ENCODE measurements at places on chromosomes 7 and 10.

DNA sequence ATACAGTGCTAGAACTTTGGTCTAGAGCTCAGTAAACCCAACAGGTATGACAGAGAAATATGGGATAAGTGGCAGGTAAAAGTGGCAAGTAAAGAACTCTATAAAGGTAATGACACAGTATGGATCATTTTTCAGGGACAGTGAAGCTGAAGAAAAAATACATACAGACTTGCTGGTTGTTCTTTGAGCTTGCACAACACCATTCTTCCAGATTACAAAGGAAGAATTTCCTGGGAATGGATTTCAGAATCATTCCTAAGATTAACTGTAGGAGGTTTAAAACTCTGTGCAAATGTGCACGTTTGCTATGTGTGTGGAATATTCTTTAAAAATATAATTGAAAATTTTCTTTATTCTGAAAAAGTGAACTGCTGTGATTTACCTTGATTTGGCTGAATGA is 36.0 kb downstream of the PHF14 start:
- DNase-seq: no peak

GRCh38 chr10:128632694-128633093 is 506.5 kb upstream of the MKI67 start:
- no peak for DNase-seq

DNA sequence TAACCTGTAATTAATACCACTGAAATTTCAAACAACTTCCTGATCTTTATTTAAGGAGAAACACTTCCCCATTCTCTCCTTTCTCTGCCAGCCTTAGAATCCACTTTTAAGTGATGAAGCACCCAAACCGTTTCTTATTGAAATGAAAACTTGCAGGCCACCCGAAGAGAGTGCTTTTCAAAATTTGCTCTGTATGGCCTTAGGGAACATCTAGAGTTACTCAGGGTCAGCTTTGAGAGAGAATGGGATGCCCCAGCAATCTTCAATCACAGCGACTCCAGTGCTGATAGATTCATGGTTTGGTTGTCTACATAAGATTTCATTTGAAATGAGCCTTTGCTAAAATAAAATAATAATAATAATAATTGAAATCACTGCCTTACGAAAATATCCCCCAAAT is 323.1 kb downstream of the PCLO start:
- DNase-seq: no peak

DNA sequence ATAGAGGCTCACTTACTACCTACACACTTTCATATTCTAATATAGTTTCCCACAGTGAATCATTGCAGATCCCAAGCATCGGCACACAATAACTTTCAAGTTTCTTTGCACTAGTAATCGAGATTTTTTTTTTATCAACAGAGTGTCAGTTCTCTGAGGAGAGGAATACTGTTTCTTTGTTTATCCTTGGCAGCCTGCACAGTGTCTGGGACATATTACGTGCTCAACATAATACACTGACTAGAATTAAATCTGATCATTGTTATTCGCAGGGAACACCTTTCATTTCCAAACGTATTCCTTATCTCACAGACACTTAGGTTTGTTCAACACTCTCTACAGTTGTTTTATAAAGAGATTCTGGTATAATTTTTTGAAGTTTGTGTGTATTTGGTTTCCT is 95.3 kb downstream of the CACNA2D1 start:
- DNase-seq: no peak

DNA sequence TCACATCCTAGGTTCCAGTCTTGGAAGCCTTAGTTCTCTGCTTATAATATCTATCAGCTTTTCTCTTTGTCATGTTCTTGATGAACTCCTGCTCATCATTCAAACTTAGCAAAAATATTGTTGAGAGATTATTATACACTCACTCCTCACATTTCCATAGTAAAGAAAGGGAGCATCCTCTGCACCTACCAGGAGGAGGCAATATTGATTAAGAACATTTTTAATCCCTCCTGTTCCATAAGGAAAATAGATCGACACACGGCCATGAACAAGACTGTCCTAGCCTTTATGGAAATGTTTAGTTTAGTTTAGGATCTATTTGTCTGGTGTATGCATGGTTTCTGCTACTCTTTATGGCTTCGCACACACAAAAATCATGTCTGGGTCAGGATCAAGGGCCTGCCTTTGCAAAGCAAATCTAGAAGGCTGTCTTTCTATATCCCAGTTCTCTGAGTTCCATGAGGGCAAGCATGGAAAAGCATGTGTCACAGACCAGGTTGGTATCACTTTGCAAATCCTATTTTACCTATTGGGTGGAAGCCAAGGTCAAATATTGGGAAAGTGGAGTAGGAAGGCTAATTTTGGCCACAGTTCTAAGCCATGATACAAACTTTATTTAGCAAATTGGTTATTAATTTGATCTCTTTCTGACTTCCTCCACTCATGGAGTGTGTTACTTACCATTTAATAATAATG is 164.4 kb downstream of the MDFIC start:
- DNase-seq: no peak

GRCh38 chr10:132937861-132938260 is 4.5 kb downstream of the CFAP46 start:
- no peak for DNase-seq

GRCh38 chr10:101330631-101331225 is 23.2 kb upstream of the BTRC start:
- DNase-seq: no peak

GRCh38 chr10:126955934-126956711 is 50.9 kb downstream of the DOCK1 start:
- no peak for DNase-seq

- DNase-seq: no peak
Observed at GRCh38 chr7:103660455-103661371, 214.7 kb upstream of the SLC26A5 start.

DNA sequence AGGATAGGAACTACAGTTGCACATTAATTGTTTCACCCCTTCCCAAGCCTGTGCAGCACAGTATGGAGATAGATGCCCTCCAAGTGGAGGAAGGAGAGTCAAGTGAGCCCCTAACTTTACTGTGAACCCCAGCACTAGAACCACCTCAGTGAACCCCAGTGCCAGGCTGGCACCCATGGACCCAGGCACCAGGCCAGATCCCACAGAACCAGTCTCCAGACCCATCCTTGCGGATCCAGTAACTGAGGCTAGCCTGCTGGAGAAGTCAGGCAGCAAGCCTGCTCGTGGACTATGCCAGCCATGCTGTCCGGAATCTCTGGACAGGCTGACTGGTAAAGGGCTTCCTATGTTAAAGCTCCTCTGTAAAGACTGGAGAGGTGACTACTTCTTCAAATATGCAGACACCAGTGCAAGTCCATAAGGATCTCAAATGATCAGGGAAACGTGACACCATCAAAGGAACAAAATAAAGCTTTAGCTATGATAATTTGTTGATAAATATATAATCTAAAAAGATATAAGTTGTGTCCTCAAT is 27.7 kb downstream of the SHOC2 start:
- DNase-seq: no peak

- no peak for DNase-seq
Observed at GRCh38 chr7:17299483-17299991, 1.1 kb downstream of the AHR start.

GRCh38 chr10:3911713-3912442 is 126.9 kb upstream of the KLF6 start:
- DNase-seq: no peak

DNA sequence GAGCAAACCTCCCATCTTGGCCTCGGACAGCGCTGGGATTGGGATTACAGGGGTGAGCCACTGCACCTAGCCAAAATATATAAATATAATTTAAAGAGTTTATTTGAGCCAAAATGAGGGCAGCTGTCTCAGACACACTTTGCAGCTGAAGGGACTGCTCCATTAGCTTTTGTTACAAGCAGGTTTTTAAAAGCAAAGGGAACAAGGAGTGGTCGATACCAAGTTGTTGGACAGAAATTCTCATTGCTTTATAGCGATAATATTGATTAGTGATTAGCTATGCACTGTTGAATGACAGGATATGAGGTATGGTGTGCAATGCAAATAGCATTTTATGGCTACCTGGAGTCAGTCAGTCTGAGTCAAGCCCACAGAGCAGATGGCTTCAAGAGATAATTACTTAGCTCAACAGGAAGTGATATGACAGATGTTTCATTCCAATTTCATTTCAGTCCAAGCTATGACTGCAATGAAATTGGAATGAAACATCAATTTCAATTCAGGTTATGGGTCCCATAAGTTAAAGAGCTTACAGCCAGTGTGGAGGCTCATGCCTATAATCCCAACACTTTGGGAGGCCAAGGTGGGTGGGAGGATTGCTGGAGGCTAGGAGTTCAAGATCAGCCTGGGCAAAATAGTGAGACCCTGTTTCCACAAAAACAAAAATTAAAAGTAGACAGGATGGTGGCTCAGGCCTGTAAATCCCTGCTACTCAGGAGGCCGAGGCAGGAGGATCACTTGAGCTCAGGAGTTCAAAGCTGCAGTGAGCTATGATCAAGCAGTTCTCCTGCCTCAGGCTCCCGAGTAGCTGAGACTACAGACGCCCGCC is 23.1 kb downstream of the TYW1 start:
- DNase-seq: no peak

DNA sequence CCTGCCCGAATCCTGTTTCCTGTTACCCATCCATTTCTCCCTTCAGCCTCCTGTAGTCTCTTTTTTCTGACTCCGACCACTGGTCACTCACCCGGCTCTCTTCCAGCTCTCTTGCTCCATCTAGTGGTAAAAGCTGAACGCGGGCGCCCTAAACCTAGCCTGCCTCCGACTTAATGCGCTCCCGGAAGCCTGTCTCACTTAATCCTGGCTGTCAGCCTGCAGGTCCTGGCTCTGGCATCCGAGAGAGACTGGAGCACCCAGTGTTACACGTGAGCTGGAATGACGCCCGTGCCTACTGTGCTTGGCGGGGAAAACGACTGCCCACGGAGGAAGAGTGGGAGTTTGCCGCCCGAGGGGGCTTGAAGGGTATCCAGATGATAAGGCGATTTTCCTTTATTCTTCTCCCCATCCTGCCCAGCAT is 10.3 kb downstream of the SUMF2 start:
- peak; percentile 60 for DNase-seq

DNA sequence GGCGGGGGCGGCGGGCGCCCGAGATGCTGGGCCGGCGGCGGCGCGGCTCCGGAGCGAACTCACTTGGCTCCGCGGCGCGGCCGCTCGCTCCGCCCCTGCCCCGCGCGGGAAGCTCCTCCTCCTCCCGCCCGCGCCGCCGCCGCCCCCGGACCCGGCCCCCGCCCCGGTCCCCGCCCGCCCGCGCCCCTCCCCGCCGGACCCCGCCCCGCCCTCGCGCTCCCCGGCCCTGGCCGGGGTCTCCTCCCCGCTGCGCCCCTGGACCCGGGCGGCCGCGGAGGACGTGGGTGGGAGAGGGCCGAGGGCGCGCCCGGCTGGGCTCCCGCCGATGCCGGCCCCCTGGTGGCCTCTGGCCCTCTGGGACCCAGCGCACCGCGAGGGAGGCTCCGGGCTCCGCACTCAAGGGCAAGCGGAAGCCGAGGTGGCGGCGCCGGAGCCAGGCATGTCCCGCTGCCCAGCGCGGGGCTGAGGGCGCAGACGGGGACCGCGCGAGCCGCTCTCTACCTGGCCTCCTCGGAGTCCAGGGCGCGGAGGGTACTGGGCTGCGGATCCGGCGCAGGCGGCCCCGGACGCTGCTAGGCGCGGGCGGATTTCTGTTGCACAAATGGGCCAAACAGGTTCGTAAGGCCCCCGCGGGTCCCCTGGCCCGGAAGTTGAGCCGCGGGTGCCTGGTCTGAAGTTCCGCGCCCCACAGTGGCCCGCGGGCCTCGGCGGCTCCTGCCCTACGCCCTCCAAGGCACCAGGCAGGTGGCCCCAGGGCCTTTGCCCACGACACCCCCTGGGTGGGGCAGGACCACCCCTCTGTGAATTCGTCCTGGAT is at the start of gene TCERG1L:
TSS of gene TCERG1L (minus strand) at position 61 of the 817 bp plus-strand sequence. CDS start 86 bp downstream, outside the sequence.
- no peak for DNase-seq

- no peak for DNase-seq
Observed at GRCh38 chr7:69276011-69276729, 322.1 kb upstream of the AUTS2 start.

Data from naive thymus-derived CD8-positive, alpha-beta T cell (primary cell).